ENCODE measurements at places on chromosomes 4 and X. TPM values are rescaled to one million over a fixed set of nuclear protein-coding genes. Genes with fewer than 3 reads are reported as not detected.

DNA sequence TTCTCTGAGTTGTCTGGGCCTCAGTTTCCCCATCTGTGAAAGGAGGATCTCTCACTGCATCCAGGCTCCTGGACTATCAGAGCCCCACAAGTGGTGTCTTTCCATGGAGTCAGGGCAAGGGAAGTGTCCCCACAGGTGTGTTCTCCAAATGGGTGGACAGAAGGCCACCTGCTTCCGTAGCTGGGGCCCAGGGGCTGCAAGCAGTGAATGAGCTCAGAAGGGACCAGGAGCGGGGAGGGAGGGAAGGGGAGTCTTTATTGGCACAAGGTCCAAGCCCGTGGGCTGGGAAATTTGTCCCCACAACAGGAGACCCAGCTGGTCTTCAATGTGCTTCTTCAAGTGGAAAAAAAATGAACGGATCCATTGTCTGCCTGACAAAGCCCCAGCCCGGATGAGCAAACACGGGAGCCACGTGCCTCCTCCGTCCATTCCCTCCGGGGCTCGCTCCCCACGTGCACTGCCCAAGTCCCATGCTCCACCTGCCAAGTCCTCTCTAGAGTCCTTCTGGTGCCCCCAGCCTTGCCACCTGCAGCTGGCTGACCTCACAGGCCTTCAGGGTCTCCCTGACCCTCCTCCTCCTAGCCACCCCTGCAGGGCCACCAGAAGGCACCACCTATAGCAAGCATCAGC lies 72.0 kb downstream of the JAKMIP1 start:
- no peaks in the 10 kb centered on the region for H3K36me3 ChIP-seq
- DNase-seq: no peak
- H3K27me3 ChIP-seq: no peaks in the 10 kb centered on the region
- H3K4me3 ChIP-seq: no peak overlapping the region
- no peak overlapping the region for H3K27ac ChIP-seq
- H3K4me1 ChIP-seq: no peaks in the 10 kb centered on the region

DNA sequence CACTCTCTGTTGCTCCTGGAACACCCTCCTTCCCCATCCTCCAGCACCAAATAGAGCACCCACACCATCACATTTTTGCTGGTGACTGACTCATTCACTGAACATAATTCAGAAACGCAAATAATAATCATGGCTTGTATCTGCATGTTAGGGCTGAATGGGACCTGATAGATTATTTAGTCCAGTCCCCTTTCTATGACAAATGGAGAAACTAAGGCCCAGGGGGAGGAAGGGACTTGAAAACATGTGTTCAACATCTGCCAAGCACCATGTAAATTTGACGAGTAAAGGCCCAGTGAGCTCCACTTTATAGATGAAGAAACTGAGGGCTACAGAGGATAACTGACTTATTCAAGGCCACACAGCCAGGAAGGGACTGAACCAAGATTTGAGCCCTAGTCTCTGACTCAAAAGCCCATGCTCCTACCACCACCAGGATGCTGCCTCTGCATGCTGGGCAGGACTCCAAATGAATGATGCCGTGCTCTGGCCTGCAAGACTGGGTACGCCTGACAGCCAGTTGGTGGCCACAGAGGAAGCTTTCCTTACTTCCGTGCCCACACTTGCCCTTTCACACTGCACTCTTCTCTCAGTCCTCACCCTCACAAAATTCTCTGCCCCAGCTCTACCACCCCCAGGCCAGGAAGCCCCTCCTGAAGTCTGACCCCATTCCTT lies 133.3 kb upstream of the PJA1 start:
- H3K27me3 ChIP-seq: no peaks in the 10 kb centered on the region
- H3K4me1 ChIP-seq: no peaks in the 10 kb centered on the region
- H3K36me3 ChIP-seq: no peaks in the 10 kb centered on the region

- no peaks in the 10 kb centered on the region for H3K36me3 ChIP-seq
- no peak for DNase-seq
- no peak overlapping the region for H3K4me3 ChIP-seq
- H3K27ac ChIP-seq: no peak overlapping the region
Observed at GRCh38 chrX:2383735-2384134, 117.0 kb downstream of the DHRSX start.

DNA sequence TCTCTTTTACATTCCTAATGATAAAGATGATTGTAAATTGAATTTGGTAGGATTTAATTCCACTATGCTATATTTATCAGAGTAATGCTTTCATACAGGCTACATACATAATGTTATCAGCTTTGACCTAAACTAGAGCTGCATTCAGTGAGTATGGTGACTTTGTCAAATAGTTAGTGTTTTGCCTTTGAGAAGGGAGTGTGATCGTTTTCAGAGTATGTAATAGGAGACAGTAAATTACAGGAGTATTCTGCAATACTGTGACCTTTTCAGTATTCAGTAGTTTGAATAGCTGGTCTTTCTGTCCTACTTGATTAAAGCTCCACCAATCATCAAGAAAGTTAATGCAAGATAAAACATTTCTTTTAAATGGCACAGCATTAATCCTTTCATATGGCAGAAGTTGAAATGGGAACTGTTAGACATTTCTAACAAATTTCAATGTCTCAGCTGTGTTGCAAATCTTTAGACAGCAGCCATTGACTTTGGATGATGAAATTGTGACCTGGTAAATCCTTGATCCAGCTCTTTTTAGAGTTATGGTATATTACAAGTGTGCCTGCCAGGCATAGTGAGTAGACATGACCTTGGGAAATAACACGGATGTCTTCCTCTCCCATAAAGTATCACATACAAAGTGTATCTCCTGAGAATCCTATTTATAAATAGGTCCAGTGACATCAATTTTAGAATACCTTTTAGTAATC lies 455.3 kb downstream of the KCTD8 start:
- H3K27ac ChIP-seq: no peak overlapping the region
- no peaks in the 10 kb centered on the region for H3K27me3 ChIP-seq
- no peaks in the 10 kb centered on the region for H3K36me3 ChIP-seq
- no peaks in the 10 kb centered on the region for H3K4me1 ChIP-seq

DNA sequence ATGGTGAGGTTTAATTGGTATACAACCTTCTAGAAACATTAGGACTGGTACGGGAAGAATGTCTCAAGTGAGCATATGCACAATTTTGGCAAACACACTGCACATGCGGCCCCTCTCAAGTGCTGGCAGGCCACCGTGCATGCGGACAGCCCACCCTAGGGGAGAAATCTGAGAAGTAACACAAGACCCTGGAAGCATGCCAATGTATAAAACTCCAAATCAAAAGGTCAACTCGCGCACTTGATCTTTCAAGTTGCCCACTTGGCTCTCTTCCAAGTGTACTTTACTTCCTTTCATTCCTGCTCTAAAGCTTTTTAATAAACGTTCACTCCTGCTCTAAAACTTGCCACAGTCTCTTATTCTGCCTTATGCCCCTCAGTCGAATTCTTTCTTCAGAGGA lies 488.3 kb downstream of the CFAP47 start:
- DNase-seq: peak; percentile 38
- H3K27ac ChIP-seq: peak overlapping the region; percentile 13
- no peak overlapping the region for H3K4me3 ChIP-seq
- no peaks in the 10 kb centered on the region for H3K27me3 ChIP-seq

GRCh38 chrX:155071694-155072280 lies 479 bp downstream of the BRCC3 start:
- no peaks in the 10 kb centered on the region for H3K4me1 ChIP-seq
- DNase-seq: peak; percentile 36
- H3K36me3 ChIP-seq: no peaks in the 10 kb centered on the region
- no peak overlapping the region for H3K4me3 ChIP-seq
- H3K27me3 ChIP-seq: no peaks in the 10 kb centered on the region
- no peak overlapping the region for H3K27ac ChIP-seq

GRCh38 chr4:3611778-3612177 lies 79.6 kb upstream of the LRPAP1 start:
- H3K27ac ChIP-seq: no peak overlapping the region
- no peaks in the 10 kb centered on the region for H3K27me3 ChIP-seq
- no peak overlapping the region for H3K4me3 ChIP-seq
- H3K36me3 ChIP-seq: no peaks in the 10 kb centered on the region

DNA sequence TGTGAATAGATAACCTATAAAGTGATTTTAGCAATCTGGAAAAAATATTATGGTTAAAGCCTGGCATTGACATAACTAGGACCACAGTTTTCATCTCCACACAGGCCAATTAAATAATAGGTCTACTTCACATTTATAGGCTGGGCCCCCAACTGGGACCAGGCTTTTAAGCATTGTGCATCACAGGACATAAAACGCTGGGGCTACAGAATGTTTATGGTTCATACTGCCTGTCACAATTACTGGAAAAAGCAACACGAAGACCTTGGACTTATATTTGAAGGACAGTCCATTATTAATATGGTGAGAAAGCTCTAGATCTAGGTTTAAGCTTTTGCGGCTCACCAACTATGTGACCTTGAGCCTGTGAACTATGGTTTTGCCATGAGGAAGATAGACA lies 94.2 kb downstream of the MFAP3L start:
- no peaks in the 10 kb centered on the region for H3K4me1 ChIP-seq
- H3K36me3 ChIP-seq: no peaks in the 10 kb centered on the region
- no peak for DNase-seq
- no peak overlapping the region for H3K4me3 ChIP-seq
- no peaks in the 10 kb centered on the region for H3K27me3 ChIP-seq

DNA sequence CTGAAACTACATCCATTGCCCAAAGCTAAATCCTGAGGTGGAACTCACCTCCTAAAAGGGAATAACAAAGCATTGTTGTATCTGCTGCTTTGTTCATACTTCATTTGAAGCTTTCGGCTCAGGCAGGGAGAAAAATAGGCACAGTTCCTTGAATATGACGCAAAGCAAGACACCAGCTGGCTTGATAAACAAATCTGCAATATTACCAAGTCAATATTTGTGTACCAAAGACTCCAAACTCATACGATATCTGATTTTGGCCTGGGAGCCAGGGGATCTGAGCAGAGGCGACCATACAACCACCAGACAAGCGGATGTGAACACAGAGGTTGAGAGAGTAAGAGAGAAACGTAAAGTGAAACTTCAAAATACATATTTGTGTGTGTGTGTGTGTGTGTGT lies 34.8 kb upstream of the RAP1GDS1 start:
- H3K4me3 ChIP-seq: no peak overlapping the region
- no peaks in the 10 kb centered on the region for H3K36me3 ChIP-seq
- no peaks in the 10 kb centered on the region for H3K4me1 ChIP-seq
- no peak for DNase-seq

- H3K4me1 ChIP-seq: peaks cover 6% of the 10 kb centered on the region
- no peak for DNase-seq
- no peaks in the 10 kb centered on the region for H3K27me3 ChIP-seq
- no peak overlapping the region for H3K27ac ChIP-seq
Observed at GRCh38 chr4:138114434-138114833, 127.7 kb downstream of the SLC7A11 start.

DNA sequence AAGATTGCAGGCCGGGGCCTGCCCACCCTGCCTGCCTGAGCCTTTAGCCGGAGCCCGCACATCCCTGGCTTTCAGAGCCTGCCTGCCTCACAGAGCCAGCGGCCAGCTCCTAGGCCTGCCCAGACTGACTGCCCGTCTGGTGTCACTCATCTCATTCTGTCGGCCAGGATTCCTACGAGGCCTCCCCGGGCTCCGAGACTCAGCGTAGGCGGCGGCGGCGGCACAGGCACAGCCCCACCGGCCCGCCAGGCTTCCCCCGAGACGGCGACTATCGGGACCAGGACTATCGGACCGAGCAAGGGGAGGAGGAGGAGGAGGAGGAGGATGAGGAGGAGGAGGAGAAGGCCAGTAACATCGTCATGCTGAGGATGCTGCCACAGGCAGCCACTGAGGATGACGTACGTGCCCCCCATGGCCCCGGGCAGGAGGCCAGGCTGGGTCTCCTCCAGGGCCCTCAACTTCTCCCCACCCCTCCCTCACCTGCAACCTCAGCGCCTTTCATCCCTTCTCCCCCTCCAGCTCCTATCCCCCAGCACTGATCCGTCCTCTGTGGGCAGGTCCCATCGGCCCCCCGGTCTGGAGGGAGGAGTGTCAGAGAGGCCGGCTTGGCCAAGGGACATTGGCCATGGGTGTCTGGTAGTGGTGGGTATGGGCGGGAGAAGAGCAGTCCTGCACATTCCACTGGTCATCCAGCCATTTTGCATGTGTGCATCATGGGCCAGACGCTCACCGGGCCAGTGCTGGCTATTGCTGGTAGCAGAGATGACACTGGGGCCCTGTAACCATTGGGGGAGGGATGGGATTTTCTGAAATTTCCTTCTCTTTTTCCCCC lies 22.6 kb upstream of the UBA1 start:
- H3K27ac ChIP-seq: no peak overlapping the region
- no peak overlapping the region for H3K4me3 ChIP-seq
- DNase-seq: no peak
- no peaks in the 10 kb centered on the region for H3K27me3 ChIP-seq
- H3K4me1 ChIP-seq: no peaks in the 10 kb centered on the region

- H3K27me3 ChIP-seq: no peaks in the 10 kb centered on the region
- no peaks in the 10 kb centered on the region for H3K36me3 ChIP-seq
- no peak for DNase-seq
- no peak overlapping the region for H3K4me3 ChIP-seq
- H3K27ac ChIP-seq: no peak overlapping the region
- H3K4me1 ChIP-seq: no peaks in the 10 kb centered on the region
Observed at GRCh38 chr4:52554612-52555355, 104.3 kb downstream of the USP46 start.

- no peak overlapping the region for H3K4me3 ChIP-seq
- H3K27ac ChIP-seq: no peak overlapping the region
- no peaks in the 10 kb centered on the region for H3K4me1 ChIP-seq
- peaks cover 6% of the 10 kb centered on the region for H3K36me3 ChIP-seq
- DNase-seq: no peak
- H3K27me3 ChIP-seq: no peaks in the 10 kb centered on the region
Observed at GRCh38 chr4:148061795-148062194, 329.9 kb downstream of the ARHGAP10 start.

PGRMC2 gene
- 68.9 TPM for total RNA-seq

NR0B1 gene
- not detected for total RNA-seq

CNGA2 gene
- total RNA-seq: not detected

BMPR1B gene
- 0.49 TPM for total RNA-seq

IL3RA gene
- total RNA-seq: 3.8 TPM

VCX3A gene
- not detected for total RNA-seq

NAP1L2 gene
- total RNA-seq: 6.4 TPM

CT55 gene
- not detected for total RNA-seq

EDNRA gene
- total RNA-seq: 7.7 TPM

RRH gene
- total RNA-seq: 0.22 TPM

RTL9 gene
- 0.54 TPM for total RNA-seq

ANK2 gene
- total RNA-seq: 25.9 TPM

PHKA2 gene
- total RNA-seq: 21.5 TPM

CFAP299 gene
- total RNA-seq: 1.3 TPM

Measured in thyroid gland (tissue), 4 donors.